ENCODE measurements at places on chromosomes 1 and 21.

GRCh38 chr1:212162635-212163034, 122.6 kb upstream of the PPP2R5A start:
- peak; percentile 57 for DNase-seq

- no peak for DNase-seq
These were observed 8.7 kb downstream of the ACAP3 start for GRCh38 chr1:1298861-1299685.

GRCh38 chr1:195697130-195697529, 911.1 kb downstream of the KCNT2 start:
- no peak for DNase-seq

DNA sequence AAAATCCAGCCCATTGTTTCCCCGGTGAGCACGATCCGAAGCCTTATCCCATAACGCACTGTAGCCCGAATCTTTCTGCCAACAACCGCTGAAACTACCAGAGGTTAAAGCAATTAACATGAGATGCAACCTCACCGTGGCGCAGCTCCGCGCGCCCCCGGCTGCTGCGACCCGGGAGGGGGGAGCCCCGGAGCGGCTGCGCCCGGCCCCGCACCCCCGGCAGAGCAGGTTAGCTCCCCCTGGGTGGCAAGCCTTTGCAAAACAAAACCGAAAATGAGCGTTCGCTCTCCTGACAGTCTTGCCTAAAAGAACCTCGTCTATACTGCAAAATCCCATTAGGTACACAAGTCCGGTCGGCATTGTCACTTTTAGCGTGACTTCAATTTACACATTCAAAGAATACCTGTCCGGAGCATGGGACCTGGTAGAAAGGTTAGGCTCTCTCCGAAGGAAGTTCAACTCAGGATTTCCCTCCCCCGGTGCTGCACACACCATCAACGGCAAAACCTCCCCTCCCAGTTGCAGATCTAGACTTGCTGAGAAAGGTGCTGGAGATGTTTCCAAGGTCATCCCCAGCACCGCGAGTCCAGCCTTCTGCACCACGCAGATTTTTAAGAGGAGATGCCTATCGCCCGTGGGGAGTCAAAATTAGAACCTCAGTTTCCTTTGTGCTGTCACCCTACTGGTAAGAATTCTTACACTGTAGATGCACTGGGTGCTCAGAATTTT, 107.5 kb downstream of the ZNF281 start:
- no peak for DNase-seq

DNA sequence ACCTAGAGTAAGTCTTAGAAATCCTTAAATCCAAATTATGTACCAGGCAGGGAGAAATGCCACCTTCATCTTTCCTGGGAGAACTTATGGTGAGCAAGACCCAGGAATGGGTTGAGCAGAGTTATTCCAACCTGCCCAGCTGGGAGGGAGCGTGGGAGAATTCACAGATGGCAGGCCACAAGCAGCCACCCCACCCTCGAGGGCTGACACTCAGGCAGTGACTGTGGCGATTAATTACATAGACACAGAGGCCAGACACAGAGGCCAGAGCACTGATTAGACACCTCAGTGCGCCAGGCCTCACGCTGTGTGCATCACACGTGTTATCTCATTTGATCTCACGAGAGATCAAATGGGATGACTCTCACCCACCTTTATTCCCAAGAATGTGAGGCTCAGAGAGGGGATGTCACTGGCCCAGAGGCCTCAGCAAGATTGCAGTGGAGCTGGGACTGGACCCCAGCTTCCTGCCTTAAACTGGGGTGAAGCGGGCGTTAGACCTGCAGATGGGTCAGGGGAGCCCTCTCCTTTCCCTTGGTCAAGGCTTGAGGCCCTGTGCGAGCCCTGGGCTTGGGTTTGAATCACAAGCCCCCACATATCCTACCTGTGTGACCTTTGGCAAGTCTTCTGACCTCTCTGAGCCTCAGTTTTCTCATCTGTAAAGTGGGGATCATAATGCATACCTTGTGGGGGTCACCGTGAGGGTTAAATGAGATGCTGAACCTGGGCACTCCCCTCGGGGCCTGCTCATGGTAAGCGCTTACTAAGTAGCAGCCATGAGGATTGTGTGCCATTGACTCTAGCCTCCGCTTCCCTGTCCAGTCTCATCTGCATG, 28.8 kb upstream of the PADI4 start:
- DNase-seq, result no peak

GRCh38 chr1:184953600-184954219, 20.6 kb downstream of the NIBAN1 start:
- DNase-seq, result no peak

GRCh38 chr1:53409695-53410094, 49.5 kb upstream of the DMRTB1 start:
- DNase-seq, result no peak

DNA sequence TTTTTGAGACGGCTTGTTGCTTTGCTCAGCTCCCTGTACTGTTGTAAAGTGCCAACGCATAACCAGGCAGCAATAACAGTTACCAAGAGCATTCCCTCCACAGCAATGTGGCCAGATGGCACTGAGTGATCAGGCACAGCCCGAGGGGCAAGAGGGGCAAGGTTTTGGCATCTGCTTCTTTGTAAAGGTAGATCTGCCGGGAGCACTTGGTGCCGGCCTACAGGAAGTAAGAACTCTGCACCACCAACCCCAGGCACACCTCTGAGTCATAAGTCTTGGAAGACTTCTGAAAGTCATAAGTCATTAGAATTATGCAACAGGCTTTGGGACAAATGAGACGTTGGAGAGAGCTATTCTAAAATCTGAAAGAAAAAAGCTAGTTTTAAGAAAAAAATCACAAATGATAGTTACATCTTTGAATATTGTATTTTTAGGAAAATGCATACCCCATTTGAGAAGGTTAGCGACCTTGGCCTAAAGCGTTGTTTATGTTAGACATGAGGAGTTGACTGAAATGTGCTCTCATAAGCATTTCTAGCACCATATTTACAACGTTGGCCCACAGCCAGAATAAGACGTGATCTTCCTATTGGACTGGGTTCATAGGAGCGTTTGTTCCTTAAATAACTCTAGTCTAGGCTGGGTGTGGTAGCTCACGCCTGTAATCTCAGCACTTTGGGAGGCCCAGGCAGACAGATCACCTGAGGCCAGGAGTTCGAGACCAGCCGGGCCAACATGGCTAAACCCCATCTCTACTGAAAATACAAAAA, 37.7 kb upstream of the MAP10 start:
- peak; percentile 10 for DNase-seq

DNA sequence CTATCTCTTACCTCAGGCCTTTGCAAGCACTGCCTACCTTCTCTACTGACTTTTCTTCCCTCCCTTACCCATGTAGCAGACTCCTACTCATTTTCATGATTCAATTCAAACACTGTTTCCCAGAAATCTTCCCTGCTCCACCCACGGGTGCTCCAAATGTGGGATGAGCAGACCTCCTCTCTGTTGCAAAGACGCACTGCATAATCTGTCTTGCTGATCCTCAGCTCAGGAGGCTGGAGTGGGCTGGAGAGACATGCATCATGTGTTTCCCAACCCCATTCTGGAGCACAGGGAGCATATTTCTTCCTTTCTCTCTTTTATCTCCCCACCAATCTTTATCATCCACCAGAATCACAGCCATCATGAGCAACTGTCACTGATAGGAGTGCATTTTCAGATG, 459.9 kb upstream of the NFIA start:
- no peak for DNase-seq

DNA sequence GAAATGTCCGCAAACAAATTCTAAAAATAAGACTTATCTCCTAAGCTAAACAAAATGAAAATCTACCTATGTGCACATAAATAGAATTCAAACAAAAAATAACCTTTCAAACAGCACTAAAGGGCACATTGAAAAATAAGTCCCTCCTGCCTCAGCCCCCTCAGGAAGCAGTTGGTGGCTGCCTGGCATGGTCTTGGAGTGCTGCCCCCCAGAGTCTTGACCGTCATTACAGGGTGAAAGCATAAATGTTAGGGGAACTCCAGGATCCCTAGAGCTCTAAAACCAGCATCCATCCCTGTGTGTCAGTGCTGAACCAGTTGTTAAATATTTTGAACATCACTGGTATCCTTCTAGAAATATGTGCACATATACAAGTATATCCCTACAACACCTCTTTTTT, 6.5 kb upstream of the NPL start:
- DNase-seq, result no peak

DNA sequence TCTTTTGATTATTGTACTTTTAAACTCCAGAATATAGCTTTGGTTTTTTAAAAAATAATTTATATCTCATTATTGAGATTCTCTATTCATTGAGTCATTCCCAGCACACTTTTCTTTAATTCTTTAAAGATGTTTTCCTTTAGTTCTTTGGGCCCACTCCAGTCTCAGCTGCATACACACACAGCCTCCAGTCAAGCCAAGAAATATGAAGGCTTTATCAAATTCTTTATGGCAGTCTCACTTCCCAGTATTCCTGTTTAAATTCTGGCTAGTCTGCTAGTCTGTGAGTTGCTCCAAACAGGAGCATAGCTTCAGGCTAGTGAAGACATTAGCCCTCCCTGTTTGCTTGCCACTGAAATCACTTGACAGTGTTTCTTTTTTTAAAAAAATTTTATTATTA, 61.2 kb downstream of the CRP start:
- no peak for DNase-seq

GRCh38 chr1:42943166-42943565, 15.5 kb downstream of the SLC2A1 start:
- no peak for DNase-seq

- no peak for DNase-seq
These were observed 12.6 kb upstream of the RGL1 start for GRCh38 chr1:183792300-183792699.

GRCh38 chr1:46528297-46528955, 23.0 kb downstream of the KNCN start:
- no peak for DNase-seq

- no peak for DNase-seq
These were observed 68.1 kb upstream of the STUM start for GRCh38 chr1:226480461-226480860.

GRCh38 chr21:43335119-43335518, 91.8 kb downstream of the SIK1 start:
- DNase-seq, result no peak

- DNase-seq, result no peak
These were observed 13.8 kb downstream of the DSCAM start for GRCh38 chr21:40833184-40833583.

GRCh38 chr1:186858923-186859322, 30.2 kb downstream of the PLA2G4A start:
- no peak for DNase-seq

- no peak for DNase-seq
These were observed 25.3 kb upstream of the PIK3CD start for GRCh38 chr1:9626201-9626608.

- DNase-seq, result no peak
These were observed 11.0 kb downstream of the ETV3L start for GRCh38 chr1:157088607-157089006.

DNA sequence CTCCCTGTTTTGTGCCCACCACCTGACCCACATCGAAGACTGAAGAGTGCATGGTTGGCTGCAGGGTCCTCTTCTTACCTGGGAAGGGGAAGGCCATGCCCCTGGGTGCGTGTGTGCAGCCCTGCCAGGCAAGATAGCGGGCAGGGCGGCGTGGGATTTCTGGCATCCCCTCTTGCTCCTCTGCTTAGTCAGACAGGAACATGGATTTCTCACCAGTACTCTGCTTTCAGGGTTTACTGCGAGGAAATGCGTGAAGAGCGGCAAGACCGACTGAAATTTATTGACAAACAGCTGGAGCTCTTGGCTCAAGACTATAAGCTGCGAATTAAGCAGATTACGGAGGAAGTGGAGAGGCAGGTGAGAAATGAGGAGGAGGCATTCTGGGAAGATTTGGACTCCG, 15.5 kb upstream of the MIIP start:
- DNase-seq, result no peak
